GM12864 (cell line): ENCODE measurements at places on chromosomes 16 and 17.

GRCh38 chr16:3570420-3571062, 6.7 kb downstream of the NLRC3 start:
- no peak for DNase-seq

DNA sequence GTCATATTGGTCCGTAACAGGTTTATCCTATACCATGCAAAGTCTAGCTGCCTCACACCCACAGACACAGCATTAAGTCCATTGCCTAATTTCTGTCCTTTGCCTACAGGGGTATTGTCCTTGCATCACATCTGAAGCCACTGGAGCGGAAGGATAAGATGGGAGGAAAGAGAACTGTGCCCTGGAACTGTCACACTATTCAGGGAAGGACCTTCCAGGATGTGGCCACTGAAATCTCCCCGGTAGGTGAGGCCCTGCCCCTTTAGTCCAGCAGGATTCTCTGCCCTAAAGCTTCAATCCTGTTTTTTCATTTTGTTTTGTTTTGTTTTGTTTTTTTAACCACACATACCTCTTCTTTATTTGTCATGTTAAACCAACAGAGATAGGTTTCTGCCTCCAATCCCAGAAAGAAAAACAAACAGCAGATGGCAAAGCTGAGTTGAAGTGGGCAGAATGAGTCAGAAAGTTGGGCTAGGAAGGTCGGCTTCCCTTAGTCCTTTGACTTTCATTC, 2.2 kb upstream of the EFTUD2 start:
- no peak for DNase-seq

DNA sequence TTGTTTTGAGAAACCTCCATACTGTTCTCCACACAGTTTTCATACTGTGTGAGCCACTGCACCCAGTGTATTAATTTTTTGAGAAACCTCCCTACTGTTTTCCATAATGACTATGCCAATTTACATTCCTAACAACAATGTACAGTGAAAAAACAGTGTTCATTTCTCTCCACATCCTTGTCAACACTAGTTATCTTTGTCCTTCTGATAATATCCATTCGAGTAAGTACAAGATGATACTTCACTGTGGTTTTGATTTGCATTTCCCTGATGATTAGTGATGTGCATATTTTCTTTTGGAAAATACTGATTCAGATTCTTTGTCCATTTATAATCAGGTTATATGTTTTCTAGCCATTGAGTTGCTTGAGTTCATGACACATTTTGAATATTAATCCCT, 462.0 kb downstream of the CDH11 start:
- DNase-seq = no peak

- no peak for DNase-seq
Observed at GRCh38 chr17:18991531-18992315, 12.8 kb downstream of the FAM83G start.

- DNase-seq = no peak
Observed at GRCh38 chr17:37764383-37764782, 19.5 kb upstream of the HNF1B start.

DNA sequence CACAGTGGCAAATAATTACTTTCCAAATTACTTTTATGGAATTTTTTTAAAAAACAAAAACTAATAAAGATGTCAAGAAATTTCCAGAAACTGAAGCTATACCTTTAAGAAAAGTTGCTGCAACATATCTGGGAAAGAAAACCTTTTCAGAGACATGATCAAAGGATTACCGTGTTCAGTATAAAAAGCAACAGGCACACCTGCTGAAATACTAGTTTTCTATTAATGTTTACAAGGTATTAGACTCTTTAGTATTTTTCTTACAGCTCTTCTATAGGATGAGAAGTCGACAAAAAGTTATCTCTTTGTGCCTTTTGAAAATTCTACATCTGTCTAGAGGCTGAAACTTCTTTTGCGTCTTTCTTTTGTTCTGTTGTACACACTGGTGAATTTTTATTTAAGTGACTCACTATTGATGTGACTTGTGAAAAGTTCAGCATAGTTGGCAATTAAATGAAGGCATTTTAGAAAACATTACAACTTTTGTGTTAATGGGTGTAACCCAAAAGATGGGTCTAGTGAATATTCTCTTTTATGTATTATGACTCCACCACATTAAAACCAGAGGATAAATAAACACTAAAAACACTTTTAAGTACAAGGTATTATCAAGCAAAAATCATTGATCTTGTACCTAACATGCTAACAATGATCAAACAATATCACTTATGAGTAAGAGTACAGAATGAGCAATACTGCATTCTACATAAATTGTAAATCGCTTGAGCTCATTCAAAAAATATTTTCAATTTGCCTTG, 23.8 kb downstream of the NACA2 start:
- DNase-seq = no peak

DNA sequence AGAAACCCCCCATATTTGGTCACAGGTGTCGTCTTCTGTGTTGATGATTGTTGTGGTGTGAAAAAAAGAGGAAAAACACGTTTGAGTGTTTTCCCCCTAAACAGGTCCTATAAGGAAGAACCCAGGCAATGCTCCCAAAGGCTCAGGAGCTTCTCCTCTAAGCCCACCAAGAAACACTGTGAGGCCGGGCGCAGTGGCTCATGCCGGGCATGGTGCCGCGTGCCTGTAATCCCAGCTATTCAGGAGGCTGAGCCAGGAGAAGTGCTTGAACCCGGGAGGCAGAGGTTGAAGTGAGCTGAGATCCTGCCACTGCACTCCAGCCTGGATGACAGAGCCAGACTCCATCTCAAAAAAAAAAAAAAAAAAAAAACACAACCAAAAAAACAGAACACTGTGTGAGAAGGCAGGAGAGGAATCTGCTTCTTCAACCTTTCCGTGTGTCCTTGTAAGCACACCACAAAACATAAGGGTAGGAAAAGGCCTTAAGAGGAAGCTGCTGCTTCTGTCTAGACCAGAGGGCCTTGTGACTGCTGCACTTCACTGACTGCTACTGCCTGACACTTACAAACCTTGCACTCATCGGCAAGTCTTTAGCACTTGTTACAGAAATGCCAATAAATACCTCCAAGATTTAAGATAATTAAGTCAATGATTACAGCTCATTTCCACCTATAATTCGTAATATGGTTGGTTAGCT, 9.3 kb downstream of the JPT1 start:
- DNase-seq = no peak

DNA sequence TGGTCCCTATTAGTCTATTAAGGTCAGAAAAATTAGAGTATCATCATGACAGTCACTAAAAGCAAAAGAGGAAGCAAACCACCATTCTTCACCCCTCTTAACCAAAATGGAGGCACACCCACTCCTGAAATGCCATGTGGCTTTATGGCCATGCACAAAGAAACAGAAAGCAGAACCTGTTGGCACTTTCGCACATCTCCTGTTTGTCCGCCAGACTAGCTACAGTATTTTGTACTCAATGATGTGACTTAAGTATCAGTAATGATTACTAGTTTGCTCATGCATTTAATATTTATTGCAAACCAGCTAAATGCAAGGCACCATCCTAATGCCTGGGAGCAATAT, 70.2 kb upstream of the GNAO1 start:
- DNase-seq = peak; percentile 7

GRCh38 chr16:83724585-83724984, 83.2 kb upstream of the HSBP1 start:
- DNase-seq = no peak
